Thymus (tissue), 14 donors: ENCODE measurements at places on chromosomes 16 and 17.

- no peak for DNase-seq
Observed at GRCh38 chr17:39094607-39095308, 56.7 kb downstream of the PLXDC1 start.

DNA sequence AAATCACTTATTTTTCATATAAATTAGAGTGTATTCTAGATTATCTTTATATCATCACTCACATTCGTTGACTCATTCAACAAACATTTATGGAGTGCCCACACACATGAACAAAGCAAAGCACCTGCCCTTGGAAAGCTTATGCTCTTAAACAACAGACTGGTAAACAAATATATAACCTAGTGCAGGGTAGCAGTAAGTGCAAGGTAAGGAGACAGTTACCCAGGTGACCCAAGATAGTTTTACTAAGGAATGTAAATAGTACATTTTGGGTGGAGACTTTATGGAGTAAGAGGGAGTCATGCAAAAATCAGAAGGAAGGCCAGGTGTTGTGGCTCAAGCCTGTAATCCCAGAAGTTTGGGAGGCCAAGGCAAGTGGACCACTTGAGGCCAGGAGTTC, 40.4 kb upstream of the HELZ start:
- DNase-seq: no peak

DNA sequence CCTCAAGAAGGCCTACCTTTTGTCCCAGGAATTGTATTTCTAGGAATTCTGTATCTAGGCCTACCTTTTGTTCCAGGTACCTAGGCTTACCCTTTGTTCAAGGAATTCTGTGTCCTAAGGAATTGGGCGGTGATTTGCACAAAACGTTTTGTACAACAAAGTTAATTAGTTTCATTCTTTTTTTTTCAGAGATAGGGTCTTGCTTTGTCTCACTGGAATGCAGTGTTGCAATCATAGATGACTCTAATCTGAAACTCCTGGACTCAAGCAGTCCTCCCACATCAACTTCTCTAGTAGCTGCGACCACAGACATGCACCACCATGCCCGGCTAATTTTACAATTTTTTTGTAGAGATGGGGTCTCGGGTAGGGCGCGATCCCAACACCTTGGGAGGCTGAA, 7.0 kb downstream of the CDR2L start:
- DNase-seq: no peak

DNA sequence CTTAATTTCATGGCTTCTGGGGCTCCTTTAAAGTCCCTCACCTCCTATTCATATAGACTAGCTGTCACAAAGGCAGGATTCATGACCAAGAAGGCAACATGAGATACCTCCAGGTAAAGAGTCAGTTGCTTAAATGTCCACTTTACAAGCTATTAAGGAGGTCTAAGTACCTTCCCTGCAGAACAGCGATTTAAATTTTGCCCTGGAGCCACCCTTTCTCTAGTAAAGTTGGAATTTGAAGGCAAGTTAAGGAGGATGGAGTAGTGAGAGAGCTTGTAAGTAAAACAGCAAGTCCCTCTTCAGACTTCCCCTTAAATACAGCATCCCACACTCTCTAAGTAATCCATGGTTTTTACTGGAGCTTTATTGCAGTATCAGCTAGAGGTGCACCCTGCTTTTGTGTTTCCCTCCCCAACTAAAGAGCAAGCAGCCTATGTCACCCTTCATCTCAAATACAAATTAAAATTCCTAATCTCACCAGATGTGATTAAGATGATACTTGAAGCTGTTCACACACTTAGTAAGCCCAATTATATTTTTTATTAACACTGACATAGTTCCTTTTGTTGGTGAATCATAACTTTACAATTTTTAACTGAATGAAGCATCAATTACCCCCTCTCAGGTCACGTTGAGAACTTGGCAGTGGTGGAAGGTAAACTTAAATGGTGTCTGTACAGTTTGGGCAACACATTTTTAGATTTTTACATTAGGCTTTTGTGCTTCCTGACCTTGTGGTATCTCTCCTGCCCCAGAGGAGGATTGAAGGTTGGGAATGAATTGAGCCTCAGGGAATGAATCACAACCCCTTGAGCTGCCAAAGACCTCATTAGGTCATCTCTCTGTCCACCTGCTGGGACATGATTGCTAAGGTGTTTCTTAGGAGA, 108.9 kb downstream of the TANGO6 start:
- no peak for DNase-seq

- DNase-seq: no peak
Observed at GRCh38 chr17:82517230-82517865, 2.2 kb upstream of the FOXK2 start.

- no peak for DNase-seq
Observed at GRCh38 chr17:75834928-75835653, 9.1 kb downstream of the UNC13D start.

- DNase-seq: no peak
Observed at GRCh38 chr16:50059669-50060068, 6.1 kb upstream of the HEATR3 start.

DNA sequence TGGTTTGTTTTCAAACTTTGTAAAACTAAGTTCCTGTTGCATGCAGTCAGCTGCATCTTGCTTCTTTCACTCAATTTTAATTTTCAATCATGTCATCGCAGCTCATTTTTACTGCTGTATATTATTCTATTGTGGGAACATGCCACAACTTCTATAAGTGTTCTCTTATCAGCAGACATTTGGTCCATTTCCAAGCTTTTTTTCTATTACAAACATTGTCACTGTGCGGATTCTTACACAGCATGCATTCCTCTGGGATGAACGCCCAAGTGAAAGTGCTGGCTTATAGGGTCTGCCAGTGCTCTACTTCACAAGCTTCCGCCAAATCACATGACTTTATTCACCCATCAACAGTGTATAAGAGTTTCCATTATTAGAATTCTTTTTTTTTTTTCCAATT, 22.7 kb downstream of the GINS3 start:
- no peak for DNase-seq

DNA sequence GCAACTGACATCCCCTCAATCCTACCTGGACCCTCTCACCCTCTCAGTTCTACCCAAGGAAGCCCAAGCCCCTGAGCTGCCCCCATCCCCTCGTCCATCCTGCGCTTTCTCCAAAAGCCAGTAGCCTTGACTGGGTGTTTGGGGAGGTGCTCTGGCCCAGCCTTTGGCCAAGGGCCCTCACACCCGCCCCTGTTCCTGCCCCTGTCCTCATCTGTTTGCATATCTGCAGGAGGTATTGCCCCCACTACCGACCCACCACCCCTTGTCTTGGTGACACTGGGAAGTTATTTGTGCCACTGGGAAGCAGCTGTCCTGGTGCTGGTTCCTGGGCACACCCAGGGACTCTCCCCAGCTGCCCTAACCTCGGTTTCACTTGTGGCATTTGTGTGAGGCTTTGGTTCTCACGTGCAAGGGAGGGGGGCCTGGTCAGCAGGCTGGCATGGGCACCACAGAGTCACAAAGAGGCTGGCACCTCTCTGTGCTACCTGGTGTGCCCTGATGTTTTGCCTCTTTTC, 75.3 kb downstream of the MRC2 start:
- DNase-seq: no peak

- DNase-seq: no peak
Observed at GRCh38 chr16:10923650-10924214, 18.5 kb downstream of the DEXI start.
